ENCODE measurements at places on chromosomes 4 and X. TPM values are rescaled to one million over a fixed set of nuclear protein-coding genes. Genes with fewer than 3 reads are reported as not detected.

EXOC1 gene
- 20.8 TPM for total RNA-seq

DNA sequence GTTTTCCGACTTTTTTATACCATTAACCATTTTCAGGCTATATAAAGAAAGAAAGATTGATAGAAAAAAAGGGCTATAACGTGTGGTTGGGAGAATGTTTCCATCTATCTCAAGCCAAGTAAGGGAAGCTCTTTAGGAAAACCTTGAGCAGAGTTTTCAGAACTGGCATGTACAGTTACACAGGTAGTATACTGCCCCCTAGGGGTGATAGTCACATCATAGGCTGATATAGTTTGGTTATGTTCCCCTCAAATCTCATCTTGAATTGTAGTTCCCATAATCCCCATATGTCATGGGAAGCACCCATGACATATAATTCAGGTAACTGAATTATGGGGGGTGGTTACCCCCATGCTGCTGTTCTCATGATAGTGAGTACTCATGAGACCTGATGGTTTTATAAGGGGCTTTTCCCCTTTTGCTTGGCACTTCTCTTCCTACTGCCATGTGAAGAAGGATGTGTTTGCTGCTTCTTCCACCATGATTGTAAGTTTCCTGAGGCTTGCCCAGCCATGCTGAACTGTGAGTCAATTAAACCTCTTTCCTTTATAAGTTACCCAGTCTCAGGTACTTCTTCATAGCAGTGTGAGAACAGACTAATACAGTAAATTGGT is 186.8 kb downstream of the TMA16 start:
- H3K27ac ChIP-seq: no peak overlapping the region
- H3K36me3 ChIP-seq: no peaks in the 10 kb centered on the region
- no peaks in the 10 kb centered on the region for H3K27me3 ChIP-seq
- H3K4me3 ChIP-seq: no peak overlapping the region
- no peaks in the 10 kb centered on the region for H3K4me1 ChIP-seq

- H3K4me1 ChIP-seq: no peaks in the 10 kb centered on the region
- no peaks in the 10 kb centered on the region for H3K36me3 ChIP-seq
- H3K27me3 ChIP-seq: no peaks in the 10 kb centered on the region
- H3K4me3 ChIP-seq: no peak overlapping the region
Observed at GRCh38 chrX:47313056-47313455, 57.3 kb upstream of the ZNF157 start.

GRCh38 chr4:45078201-45078600 is 351.8 kb upstream of the GNPDA2 start:
- no peak overlapping the region for H3K27ac ChIP-seq
- no peaks in the 10 kb centered on the region for H3K27me3 ChIP-seq
- DNase-seq: no peak
- H3K4me1 ChIP-seq: no peaks in the 10 kb centered on the region
- no peaks in the 10 kb centered on the region for H3K36me3 ChIP-seq

DNA sequence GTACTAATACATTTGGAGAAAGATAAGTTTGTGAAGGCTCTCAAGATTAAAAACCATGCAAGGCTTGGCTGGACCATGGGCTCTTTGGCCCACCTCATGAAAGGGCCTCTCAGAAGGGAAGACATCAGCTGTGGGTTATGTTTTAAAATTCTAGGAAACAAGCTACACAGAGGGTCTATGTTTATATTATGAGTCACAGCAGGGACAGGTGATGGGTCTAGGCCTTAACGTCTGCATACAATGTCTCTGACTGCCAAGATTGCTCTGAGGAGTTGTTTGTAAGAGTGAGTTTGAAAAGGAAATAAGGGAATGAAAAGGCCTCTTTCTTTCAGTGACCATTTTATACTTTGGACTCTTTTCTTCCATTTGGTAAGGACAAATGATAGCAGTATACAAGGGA is 77.0 kb upstream of the ARMCX2 start:
- H3K4me3 ChIP-seq: no peak overlapping the region
- no peaks in the 10 kb centered on the region for H3K4me1 ChIP-seq
- H3K27me3 ChIP-seq: no peaks in the 10 kb centered on the region
- H3K27ac ChIP-seq: no peak overlapping the region

GRCh38 chr4:48347282-48347921 is 6.1 kb downstream of the SLAIN2 start:
- peaks cover 57% of the 10 kb centered on the region for H3K4me1 ChIP-seq
- no peak overlapping the region for H3K4me3 ChIP-seq
- no peak for DNase-seq
- H3K27ac ChIP-seq: no peak overlapping the region
- no peaks in the 10 kb centered on the region for H3K27me3 ChIP-seq

- no peaks in the 10 kb centered on the region for H3K27me3 ChIP-seq
- H3K27ac ChIP-seq: peak overlapping the region; percentile 89
- H3K4me1 ChIP-seq: peaks cover 18% of the 10 kb centered on the region
- H3K4me3 ChIP-seq: peak overlapping the region; percentile 35
Observed at GRCh38 chrX:45621376-45622041, 420.8 kb upstream of the DIPK2B start.

- no peak overlapping the region for H3K4me3 ChIP-seq
- DNase-seq: no peak
- H3K27me3 ChIP-seq: no peaks in the 10 kb centered on the region
- no peaks in the 10 kb centered on the region for H3K4me1 ChIP-seq
Observed at GRCh38 chr4:182206266-182206665, 36.9 kb upstream of the TENM3 start.

DNA sequence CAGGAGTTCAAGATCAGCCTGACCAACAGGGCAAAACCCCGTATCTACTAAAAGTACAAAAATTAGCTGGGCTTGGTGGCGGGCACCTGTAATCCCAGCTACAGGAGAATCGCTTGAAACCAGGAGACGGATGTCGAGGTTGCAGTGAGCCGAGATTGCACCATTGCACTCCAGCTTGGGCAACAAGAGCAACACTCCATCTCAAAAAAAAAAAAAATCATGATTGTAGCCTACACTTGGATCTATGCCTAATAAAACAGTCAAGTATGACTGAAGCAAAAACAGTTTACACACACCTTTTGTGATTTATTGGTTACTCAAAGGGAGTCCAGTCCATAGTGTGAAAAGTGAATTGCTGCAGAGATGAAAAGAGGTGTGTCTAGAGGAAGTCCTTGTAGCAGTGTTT is 34.7 kb upstream of the TASL start:
- no peaks in the 10 kb centered on the region for H3K27me3 ChIP-seq
- DNase-seq: no peak
- H3K4me1 ChIP-seq: no peaks in the 10 kb centered on the region
- H3K27ac ChIP-seq: no peak overlapping the region
